Activated CD4-positive, alpha-beta T cell treated with anti-CD3 and anti-CD28 coated beads, Interleukin-2, amount 10 ng/mL, durations not matched to agents 7 days and 5 days (primary cell): ENCODE measurements at places on chromosomes 4 and X.

DNA sequence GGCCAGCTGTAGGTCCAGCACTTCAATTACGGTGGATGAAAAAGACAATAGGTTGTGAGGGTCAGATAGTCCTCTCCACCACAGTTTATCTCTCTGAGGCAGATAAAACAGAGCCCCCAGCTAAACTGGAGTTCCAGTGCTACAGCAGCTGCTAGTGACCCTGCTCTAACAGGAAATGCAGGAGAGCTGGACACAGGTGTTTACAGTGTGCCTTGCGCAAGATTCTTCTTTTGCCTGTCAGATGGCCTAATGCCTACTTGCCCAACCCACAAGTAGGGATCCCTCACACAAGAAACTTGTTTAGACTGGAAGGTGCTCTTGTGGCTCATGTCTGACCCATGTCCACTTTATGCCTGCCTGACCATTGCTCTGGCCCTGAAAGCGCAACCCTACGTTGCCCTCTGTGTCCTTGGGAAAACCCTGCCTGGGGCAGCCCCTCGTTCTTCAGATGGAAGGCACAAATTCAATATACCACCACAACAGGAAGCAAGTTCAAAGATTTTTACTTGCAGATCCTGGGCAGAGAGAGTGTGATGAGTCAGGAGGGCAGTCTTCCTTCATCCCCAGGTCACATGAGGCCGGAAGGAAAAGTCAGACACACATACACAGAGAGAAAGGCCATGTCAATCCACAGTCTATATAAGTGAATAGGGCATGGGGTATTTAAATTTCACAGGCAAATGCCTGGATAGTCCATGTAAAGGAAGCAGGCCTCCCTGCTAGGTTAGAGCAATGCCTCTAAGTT is 105.1 kb upstream of the ADGRL3 start:
- no peak for DNase-seq

GRCh38 chrX:39430551-39430950 is 629.3 kb downstream of the MID1IP1 start:
- DNase-seq = no peak

- DNase-seq = no peak
These were observed 43.2 kb downstream of the QDPR start for GRCh38 chr4:17468619-17469221.

GRCh38 chr4:1985780-1986577 is 22.8 kb downstream of the NELFA start:
- no peak for DNase-seq

GRCh38 chr4:171583790-171584189 is 229.4 kb upstream of the GALNTL6 start:
- no peak for DNase-seq

- DNase-seq = no peak
These were observed 1.8 kb downstream of the HS6ST2 start for GRCh38 chrX:132956421-132957210.

GRCh38 chr4:32427566-32427965 is 1707.4 kb downstream of the PCDH7 start:
- DNase-seq = no peak

DNA sequence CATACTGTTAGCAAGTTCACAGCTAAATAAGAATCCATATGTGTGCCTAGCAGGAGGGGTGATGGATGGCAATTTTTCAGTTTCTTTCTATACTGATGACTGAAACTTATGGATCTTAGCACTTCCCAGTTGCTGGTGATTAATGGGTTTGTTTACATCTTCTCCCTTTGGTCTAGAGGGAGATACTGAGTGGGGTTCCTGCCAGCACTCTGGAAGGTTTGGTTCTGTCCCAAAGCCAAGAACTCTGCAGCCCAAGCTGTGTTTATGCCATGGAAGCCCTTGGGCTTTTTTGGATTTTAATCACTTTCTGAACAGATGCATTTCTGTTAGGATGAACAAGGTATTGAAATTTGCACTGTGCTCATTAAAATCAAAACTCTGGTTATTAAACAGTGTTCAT is 43.5 kb downstream of the DDIT4L start:
- DNase-seq = no peak

GRCh38 chr4:111618908-111619307 is 526.3 kb upstream of the FAM241A start:
- no peak for DNase-seq

GRCh38 chr4:108635070-108635655 is 14.8 kb downstream of the RPL34 start:
- DNase-seq = no peak

DNA sequence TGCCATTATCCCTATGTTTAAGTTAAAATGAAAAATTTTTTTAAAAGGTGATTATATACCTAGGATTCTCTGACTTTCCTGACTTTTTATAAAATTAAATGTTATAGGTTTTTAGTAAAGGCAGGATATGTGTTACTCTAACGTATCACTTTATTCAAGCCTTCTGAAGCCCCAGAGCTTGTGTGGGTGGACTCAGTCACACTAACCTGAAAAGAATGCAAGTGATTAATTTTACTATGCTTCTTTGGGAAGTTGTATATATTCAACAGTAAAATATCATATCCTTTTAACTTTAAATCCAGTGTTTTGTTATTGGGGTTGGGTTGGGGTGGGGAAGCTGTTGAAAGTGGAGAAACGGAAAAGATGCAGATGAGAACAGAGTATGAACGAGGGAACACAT is 22.8 kb downstream of the PDLIM3 start:
- no peak for DNase-seq

DNA sequence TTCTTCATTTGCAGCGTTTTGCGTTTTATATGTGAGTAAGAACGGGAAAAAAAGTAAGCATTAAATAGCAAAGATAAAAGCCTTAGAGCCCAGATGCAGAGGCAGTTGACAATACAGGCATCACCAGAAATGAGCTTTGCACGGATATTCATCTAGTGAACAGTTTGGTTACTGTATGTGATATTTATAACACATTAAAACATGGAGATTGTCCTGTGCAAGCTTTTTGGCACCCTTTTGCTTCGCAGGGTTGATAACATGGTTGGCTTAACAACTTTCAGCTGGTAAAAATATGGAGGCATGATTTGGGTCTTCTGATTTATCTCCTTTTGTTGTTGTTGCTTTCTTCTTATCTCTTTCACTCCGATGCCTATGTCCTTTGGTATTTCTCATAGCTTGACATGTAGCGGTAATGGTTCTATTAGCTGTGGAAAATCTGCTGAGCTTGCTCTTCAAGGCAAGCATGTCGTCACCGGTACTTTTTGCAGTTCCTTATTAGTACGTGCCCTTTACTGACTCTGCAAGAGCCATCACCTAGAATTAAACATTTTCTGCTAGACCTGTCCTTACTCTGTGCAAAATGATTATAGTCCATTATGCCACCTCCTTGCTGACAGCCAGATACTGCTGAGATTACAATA is 102.9 kb downstream of the PCDH7 start:
- no peak for DNase-seq

- no peak for DNase-seq
These were observed 123.3 kb downstream of the CLCN4 start for GRCh38 chrX:10280071-10280470.

DNA sequence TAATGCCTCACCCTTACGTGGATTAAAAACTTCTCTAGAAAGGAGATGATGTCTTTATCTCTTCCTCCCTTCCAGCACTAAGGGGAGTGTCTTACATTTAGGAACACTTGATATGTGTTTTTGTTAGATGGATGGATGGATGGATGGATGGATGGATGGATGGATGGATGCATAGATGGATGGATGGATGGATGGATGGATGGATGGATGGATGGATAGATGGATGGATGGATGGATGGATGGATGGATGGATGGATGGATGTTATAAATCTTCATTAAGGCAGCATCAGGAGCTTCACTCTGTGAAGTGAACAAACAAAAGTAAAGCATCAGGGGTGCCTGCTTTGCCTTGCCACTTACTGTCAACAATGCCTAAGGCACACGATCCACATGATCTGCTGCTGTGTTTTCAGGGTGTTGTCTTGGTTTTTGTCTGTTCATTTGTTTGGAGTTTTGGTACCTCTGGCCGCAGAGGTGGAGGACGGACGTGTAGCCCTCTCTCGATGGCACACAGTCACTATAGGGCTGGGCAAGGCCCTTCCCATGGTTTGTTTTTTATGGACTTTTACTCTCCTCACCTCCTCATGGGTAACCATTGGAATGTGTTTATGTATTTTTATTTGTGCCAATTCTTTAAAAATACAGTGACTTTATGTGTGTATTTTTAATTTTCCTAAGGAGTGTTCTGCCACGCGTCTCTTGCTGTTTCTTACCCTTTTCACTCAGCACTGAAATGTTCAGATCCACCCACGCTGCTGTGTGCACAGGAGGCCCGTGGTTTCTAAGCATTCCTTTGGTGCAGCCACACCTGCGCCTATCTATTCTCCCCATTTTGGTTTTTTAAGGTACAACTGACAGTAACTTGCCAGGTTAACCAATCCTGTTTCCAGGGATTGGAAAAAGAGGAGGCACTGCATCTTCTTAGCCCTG is 91.8 kb upstream of the ENPP6 start:
- DNase-seq = no peak

DNA sequence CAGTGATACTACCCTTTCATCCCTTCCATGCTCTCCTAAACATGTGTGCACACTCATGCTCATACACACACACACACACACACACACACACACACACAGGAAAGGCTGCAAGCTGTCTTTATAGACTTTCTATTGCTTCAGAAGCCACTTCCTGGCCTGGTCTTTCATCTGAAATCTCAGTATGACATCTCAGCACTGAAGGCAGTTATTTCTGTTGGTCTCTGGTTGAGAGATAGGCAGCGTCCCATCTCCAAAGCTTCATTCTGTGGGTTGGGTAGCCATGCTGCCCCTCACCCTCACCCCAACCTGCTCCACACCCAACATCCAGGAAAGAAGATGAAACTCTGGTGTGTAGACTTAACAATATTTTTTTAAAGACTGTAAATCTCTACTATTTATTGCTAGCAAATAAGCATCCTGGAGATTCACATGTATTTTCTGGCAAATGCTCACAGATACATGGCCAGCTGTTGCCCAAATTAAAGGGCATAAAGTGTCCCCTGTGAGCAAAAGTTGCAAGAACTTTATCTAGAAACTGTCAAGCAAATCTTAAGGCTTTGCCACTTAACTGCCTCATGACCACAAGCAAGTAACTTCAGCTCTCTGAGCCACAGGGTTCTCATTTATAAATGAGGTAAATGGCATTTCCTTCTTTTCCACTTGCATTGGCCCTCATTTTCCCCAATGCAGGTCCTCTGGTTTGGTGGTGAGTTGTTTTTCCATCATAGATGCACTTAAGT is 189.8 kb upstream of the AFF2 start:
- DNase-seq = peak; percentile 66

DNA sequence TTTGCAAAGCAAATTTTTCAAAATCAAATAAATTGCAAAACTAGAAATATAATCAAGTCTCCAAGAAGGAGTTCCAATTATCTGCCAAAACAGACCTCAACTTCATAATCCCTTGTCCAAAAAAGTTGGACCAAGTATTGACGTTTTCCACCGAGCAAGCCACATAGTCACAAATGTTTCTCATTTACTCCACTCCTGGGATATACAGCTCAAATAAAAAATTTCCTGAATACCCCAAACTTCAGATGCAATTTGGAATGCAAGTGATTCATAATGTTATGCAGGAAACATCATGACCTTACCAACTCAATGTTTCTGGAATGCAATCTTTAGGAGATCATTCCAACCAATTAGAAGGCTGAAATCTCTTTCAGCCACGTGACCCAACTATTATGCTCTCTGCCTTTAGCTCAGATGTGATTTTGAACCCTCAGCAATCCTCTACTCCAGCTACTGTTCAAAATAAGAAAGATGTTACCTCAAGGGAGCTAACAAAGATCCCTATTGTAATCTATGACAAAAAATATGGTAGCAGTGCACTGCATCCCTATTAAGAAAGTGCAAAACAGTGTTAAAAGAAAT is 72.4 kb downstream of the PRDM5 start:
- DNase-seq = no peak

GRCh38 chrX:386239-386767 is 404 bp downstream of the PPP2R3B start:
- DNase-seq = peak; percentile 22

GRCh38 chr4:118279920-118280432 is 72.8 kb downstream of the PRSS12 start:
- no peak for DNase-seq

- no peak for DNase-seq
These were observed 2.7 kb upstream of the BANK1 start for GRCh38 chr4:101787701-101788316.

- DNase-seq = no peak
These were observed 23.8 kb upstream of the PLK4 start for GRCh38 chr4:127856813-127857447.
